ENCODE measurements at places on chromosomes 4 and X.

- DNase-seq: no peak
Measured at GRCh38 chr4:17322514-17322913, 189.4 kb downstream of the QDPR start.

GRCh38 chrX:69116077-69116476, 49.2 kb downstream of the PJA1 start:
- no peak for DNase-seq

DNA sequence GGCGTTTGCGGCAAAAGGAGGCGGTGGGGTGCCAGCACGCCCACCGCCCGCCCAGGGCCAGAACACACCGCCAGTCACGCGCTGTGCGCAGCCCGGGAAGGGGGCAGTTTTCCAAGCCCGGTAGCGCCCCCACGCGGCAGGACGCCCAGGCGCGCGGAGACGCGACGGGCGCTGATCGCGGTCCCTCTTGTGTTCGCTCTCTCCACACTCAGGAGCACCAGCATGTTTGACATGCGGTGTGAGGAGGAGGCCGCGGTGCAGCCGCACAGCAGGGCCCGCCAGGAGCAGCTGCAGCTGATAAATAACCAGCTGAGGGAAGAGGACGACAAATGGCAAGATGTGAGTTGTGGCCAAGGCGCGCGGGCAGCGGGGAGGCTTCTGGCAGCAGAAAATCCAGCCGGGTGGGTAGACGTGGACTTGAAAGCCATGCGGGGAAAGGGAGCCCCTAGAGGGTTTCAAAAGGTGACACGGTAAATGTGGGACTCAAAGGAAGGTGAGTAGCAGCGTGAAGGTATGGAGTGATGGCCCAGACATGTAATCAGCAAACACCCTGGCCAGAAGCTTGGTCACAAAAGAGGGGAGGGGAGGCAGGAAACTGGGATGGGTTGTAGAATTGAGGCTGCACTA, 104.1 kb downstream of the PHOX2B start:
- no peak for DNase-seq

- DNase-seq: peak; percentile 52
Measured at GRCh38 chrX:2710041-2710840, 19.1 kb downstream of the CD99 start.

DNA sequence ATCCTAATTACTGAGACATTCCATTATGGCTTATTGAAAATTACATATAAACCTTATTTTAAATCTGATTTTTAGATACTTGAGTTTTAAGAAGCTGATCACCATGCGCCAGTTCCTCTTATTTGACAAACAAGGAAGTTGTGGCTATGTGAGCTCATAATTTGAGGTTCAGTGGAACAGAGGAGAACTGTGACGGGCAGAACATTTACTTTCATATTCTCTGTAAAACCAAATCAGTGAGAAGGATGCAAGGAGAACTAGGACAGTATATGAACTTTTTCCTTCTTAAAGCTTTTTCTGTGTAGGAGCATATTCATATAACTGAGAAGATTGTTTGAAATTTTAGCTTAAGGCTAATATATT, 25.3 kb downstream of the STIM2 start:
- DNase-seq: peak; percentile 37

DNA sequence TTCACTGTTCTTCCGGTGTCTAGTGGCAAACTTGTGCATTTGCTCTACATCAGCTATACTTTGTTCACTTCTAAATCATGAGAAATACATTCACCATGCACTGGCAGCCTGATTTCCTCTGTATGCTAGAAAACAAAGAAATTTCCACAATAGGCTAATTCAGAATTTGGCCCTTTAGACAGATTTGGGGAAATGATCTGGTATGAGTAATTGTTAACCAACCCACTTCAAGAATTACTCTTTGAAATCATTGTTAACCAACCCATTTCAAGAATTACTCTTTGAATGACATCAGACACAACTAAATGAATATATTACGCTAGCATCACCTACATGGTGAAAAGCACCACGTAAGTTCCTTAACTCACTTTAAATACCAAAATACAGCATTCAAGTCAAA, 14.6 kb downstream of the APBB2 start:
- DNase-seq: no peak

DNA sequence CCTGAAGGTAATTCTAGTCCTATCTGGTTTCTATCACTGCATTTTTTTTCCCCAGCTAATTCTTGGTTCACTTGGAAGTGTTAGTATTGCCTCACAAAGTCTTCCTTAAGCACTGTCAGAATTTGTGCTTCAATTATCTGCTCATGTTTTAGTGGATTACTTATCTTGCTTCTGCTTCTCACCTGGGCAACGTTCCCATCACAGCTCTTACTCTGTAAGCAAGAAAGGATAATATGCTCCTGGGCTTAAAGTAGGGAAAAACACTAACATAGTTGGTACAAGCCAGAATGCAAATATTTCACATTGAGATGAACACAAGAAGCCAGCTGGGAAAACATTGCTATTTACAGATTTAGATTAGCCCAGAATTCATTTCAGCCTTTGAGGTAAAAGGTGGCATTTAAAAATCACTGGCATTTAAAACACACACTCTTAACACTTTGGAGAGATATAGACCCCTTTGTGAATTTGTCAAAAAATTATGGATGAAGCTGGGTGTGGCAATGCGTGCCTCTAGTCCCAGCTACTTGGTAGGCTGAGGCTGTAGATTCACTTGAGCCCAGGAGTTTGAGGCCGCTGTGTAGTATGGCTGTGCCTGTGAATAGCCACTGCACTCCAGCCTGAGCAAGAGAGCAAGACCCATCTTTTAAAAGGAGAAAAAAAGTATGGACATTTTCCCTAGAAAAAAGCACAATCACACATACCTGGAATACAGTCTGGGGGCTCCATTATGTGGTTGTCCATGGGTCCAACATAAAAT, 6.6 kb upstream of the PTPN13 start:
- DNase-seq: no peak

- DNase-seq: no peak
Measured at GRCh38 chr4:140642674-140643437, 74.1 kb upstream of the UCP1 start.

GRCh38 chr4:153141238-153141637, 63.0 kb upstream of the TRIM2 start:
- DNase-seq: no peak

GRCh38 chr4:66091786-66092185, 421.5 kb upstream of the EPHA5 start:
- DNase-seq: no peak

GRCh38 chr4:52892880-52893279, 30.8 kb downstream of the RASL11B start:
- no peak for DNase-seq

- DNase-seq: no peak
Measured at GRCh38 chr4:74570095-74570494, 125.2 kb downstream of the AREG start.

GRCh38 chrX:123590842-123591486, 141.9 kb downstream of the THOC2 start:
- DNase-seq: no peak

DNA sequence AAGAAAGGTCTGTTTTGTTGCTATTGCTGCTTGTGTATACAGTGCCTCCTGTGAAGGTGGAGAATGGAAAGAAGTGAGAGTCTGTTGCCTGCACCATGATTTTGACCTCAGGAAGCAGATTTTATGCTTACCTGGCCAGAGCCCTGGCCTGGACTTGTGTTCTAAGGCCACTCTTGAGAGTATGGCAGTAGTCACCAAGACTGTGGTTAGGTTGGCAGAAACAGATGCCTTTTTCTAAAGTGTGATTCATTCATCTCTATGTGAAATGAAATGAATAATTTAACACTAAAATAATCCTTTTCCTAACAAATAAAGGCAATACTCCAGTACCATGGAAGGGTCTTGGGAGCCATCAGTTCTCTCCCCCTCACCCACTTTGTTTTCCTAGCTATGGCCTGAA, 161.8 kb downstream of the DCLK2 start:
- no peak for DNase-seq

DNA sequence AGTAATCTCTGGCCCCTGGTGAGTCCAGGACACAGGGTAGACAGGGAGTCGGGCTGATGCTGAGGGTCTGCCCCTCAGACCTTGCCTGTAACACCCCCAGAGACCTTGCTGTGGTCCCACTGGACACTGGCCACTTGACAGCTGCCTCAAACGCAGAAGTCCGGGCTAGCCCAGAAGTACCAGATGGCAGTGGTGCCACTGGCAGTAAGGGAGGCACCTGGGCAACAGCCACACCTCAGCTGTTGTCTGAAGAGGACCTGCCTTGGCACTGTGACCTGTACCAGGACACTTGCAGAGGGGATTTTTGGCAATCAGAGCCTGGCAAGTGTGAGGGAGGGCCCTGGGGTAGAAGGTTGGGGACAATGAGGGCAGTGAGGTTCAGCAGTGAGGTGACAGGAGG, 63.3 kb upstream of the UXT start:
- DNase-seq: no peak

GRCh38 chr4:127055357-127055756, 577.4 kb upstream of the INTU start:
- DNase-seq: no peak

GRCh38 chr4:112510291-112511092, 5.5 kb downstream of the NEUROG2 start:
- no peak for DNase-seq

- DNase-seq: no peak
Measured at GRCh38 chr4:40255393-40256281, 58.8 kb downstream of the RHOH start.

- DNase-seq: no peak
Measured at GRCh38 chr4:183164963-183165362, 65.9 kb downstream of the WWC2 start.

DNA sequence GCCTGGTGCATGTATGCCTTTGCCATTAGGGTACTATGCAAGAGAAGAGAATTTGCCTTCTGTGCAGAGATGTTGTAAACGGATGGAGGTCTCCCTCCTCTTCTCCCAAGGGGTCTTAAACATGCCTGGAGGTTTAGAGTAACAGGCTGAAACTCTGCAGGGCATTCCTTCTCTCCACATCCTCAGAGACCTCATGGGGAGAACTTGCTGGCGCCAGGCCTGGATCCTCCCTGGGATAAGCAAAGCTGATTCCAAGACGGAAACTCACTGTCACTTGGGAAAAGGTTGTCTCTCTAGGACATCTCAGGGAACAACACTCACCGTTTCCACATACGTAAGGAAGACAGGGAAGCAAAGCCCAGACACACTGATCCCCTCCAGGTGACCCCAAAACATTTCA, 76.9 kb upstream of the GPM6B start:
- DNase-seq: no peak

- DNase-seq: no peak
Measured at GRCh38 chrX:43970528-43970927, 2.7 kb downstream of the NDP start.

DNA sequence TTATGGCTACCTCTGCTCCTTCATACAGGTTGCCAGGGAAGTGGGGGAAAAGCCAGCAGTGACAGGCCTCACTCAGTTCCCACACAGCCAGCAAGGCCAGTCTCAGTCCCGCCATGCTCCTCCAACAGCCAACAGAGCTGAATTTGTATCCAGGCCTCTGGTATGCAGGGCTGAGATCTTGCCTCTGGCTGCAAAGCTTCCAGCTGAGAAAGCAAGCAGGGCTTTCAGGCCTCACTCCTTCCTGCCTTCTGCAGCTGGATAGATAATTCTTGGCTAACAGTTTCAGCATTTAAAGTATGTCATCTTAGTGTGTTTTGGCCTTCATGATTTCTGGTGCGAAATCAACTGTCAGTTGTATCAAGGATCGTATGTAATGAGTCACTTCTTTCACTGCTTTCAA, 103.6 kb downstream of the GNL3L start:
- no peak for DNase-seq

- no peak for DNase-seq
Measured at GRCh38 chrX:108223585-108223984, 132.0 kb downstream of the ATG4A start.

DNA sequence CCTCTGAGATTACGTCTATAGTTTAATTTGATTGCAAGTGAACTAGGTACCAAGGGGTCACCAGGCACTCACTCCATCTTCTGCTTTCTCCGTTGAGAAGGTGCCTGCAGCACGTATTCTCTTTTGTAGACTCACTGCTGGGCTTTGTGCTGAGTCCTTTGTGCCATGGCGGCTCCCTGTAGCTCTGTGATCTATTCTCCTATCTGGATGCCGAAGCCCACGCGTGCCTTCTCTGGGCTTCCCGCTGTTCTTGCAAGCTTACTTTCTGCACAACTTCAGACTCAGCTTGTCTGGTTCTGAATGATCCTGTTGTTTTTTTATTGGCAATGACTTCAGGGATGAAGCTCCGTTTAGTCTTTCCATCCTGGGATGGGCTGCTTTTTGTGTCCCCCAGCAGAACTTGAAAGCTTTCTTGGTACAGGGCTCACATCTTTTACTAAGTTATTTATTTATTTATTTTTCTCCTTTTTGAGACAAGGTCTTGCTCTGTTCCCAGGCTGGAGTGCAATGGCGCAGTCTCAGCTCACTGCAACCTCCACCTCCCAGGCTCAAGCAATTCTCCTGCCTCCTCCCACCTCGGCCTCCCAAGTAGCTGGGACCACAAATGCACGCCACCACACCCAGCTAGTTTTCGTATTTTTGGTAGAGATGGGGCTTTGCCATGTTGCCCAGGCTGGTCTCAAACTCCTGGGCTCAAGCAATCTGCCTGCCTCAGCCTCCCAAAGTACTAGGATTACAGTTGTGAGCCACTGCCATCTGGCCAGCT, 100.9 kb upstream of the NKX1-1 start:
- DNase-seq: no peak

GRCh38 chr4:2275546-2276251, 13.8 kb upstream of the MXD4 start:
- DNase-seq: no peak

- no peak for DNase-seq
Measured at GRCh38 chrX:71621603-71622002, 3.3 kb upstream of the CXCR3 start.

DNA sequence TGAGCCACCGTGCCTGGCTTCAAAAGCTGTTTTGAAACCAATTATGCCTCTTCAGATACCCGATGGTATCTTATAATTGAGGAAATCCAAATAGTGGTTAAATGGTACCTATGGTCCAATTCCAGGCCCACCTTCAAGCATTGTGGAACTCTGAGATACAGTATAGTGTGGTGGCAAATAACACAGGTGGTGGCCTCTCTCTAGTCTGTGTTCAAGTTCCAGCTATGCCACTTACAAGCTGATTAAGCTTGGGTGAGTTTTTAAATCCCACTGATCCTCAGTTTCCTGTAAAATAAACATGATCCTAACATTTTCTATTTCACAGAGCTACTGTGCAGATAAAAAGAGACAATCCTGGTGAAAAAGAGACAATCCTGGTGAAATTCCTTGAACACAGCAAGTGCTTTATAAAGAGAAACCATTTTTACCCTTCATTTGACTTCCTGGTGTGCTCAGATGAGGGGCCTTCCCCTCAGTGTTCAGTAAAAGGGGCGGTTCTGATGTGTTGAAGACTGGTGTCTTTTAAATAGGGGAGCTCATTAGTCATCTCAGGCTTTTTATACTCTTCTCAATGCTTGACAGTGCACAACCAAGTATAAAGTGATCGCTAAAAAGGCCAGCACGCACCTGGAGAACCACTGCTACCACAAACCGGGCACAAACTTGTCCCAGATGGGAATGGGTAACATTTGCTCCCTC, 30.8 kb upstream of the CD40LG start:
- peak; percentile 28 for DNase-seq

- DNase-seq: no peak
Measured at GRCh38 chr4:19540859-19541540, 710.7 kb upstream of the SLIT2 start.

All from activated CD4-positive, alpha-beta T cell treated with anti-CD3 and anti-CD28 coated beads for 4 hours (primary cell).